ENCODE measurements at places on chromosomes 12 and 14.

- DNase-seq = no peak
These were observed 23.1 kb downstream of the SLC6A12 start for GRCh38 chr12:190881-191280.

DNA sequence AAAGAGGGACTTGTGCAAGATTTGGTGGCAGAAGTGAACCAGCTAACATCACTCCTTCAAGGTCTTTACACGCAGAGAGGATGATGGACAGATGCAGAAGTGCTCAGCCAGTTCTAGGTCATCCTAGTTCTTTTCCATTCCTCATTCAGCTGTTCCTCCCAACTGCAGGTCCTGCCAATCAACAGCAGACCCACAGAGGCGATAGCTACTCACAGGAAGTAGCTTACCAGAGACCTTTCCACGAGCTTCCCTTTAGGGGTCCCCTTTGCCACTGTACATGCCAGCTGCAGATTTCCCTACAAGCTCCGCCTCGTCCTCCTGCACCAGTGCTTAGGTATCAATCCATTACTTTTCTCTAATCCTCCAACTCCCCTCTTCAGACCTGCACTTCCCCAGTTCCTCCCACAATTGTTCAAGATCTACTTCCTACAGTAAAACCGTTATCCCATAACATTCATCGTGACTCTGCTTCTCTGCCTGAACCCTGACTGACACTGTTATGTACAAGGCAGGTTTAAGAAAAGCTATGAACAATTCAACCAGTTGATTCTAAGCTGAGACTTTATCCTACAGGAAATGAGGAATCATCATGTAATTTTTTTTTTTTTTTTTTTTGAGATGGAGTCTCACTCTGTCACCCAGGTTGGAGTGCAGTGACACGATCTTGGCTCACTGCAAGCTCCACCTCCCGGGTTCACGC, 22.5 kb downstream of the RECQL start:
- DNase-seq = no peak

GRCh38 chr14:100652744-100653143, 65.5 kb upstream of the BEGAIN start:
- no peak for DNase-seq

- no peak for DNase-seq
These were observed 15.2 kb downstream of the ACIN1 start for GRCh38 chr14:23079716-23080115.

- DNase-seq = no peak
These were observed 129.1 kb upstream of the TBX3 start for GRCh38 chr12:114812858-114813761.

DNA sequence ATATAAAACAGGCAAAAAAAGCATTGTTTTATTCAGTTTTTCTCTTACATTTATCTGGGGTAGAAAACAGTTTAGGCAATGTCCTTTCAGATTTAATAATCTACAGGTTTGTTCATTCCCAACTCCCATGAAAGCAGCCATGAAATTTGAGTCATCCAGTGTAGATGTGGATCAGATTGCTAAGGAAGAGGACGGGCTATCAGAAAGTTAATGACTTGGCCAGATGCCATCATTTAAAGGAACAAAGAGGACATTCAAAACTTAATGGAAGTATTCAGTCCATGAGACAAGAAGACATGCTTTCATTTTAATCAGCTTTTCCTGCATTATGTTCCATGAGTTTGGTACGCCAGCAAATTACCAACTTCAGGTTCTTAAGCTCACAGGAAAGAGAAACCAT, 31.1 kb upstream of the POC1B start:
- DNase-seq = peak; percentile 45

- no peak for DNase-seq
These were observed 17.8 kb upstream of the PPP2R5C start for GRCh38 chr14:101743701-101744100.

DNA sequence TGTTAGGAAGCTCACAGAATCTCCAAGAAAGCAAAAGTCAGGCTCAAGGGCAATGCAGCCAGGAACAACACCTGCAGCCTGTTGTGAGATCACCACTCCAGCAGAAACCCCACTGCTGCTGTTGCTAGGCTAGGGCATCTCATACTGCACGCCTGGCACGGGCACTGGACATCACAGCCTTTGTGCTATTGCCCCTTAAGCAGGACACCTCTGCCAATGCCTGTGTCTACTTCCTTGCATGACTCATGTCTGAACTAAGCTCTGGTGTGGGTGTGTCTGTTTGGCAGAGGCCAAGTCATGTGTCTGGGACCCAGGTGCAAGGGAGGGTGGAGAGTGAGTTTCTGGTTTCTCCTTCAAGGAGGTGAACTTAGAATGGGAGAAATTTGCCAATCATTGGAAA, 10.0 kb upstream of the DDX47 start:
- peak; percentile 92 for DNase-seq

DNA sequence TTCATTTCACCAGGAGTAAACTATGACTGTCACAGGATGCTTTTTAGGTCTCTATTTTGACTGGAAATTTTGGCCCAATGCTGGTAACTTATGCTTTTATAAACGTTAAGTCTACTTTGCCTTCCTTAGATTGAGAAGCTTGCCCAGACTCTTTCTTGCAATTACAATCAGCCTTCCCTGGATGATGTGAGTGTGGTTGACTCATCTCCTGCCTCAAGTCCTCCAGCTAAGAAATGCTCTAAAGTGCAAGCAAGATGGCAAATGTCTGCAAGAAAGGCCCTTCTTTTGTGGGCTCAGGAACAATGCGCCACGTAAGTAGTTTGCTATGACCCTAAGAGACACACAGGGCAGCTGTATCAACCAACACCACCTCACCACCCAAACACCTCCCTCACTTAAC, 96.9 kb downstream of the SYNE2 start:
- no peak for DNase-seq

DNA sequence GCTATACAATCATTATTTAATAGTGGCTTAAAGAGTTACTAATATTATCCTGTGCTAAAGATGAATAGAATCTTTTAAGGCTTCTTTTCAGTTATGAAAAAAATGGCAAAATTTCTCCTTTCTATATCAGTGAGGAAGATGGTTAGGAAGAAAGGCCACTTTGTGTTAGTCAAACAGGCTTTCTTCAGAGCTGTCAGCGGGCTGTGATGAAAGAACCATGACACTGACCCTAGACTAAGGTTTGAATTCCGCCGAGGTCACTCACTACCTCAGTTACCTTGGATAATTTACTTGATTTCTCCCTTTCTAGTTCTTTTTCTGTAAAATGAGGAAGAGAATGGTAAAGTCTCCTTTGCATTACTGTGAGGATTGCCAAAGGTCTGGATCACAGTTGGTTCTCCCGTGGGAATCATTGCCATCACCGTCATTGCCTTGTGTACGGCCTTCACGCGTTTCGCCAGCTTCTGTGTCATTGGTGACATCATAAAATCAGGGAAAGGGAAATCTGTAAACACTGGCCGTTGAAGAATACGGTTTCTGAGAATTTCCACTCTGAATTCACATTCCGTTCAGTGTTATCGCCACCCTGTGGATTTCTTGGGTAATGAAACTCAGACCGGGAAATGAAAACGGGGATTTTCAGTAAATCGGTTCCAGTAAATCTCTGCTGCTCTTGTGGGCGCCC, 26.7 kb upstream of the YBX3 start:
- DNase-seq = peak; percentile 94

GRCh38 chr14:76131071-76131965, 20.4 kb upstream of the GPATCH2L start:
- DNase-seq = no peak
